Hematopoietic multipotent progenitor cell treated with erythropoietin and hydrocortisone succinate and interleukin-3 and kit ligand, for 8 days (in vitro differentiated cells): ENCODE measurements at places on chromosomes 4 and X.

DNA sequence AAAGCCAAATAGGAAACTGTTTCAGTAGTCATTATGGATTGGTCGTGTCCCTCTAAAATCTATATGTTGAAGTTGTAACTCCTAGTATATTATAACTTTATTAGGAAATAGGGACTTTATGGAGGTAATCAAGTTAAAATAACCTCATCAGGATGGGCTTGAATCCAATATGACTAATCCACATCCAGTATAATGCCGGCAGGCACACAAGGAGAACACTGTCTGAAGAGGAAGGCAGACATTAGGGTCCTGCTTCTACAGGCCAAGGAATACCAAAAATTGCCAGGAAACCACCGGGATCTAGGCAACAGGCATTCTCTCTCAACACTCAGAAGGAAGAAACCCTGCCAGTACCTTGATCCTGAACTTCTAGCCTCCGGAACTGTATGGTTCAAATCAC is 130.3 kb downstream of the ATP10D start:
- DNase-seq: no peak

DNA sequence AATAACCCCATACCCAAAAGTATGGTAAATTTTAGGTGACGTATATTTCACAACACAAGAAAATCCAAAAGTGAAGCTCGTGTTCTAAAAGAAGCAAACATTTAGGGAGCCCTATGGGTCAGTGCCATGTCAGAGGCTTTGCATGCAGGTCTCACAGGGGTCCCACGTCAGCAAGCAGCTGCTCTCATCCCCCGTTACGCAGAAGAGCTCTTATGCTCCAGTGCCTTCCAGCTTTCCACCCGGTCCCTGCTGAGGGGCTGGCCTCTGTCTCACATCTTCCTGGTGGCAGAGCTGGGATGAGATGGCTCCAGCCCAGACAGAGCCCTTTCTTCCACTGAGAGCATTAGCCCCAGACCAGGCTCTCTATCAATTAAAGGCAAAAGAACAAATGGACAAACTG is 82.0 kb downstream of the IRF2 start:
- no peak for DNase-seq

- DNase-seq: no peak
Observed at GRCh38 chrX:103153661-103154060, 60.7 kb upstream of the NXF3 start.

DNA sequence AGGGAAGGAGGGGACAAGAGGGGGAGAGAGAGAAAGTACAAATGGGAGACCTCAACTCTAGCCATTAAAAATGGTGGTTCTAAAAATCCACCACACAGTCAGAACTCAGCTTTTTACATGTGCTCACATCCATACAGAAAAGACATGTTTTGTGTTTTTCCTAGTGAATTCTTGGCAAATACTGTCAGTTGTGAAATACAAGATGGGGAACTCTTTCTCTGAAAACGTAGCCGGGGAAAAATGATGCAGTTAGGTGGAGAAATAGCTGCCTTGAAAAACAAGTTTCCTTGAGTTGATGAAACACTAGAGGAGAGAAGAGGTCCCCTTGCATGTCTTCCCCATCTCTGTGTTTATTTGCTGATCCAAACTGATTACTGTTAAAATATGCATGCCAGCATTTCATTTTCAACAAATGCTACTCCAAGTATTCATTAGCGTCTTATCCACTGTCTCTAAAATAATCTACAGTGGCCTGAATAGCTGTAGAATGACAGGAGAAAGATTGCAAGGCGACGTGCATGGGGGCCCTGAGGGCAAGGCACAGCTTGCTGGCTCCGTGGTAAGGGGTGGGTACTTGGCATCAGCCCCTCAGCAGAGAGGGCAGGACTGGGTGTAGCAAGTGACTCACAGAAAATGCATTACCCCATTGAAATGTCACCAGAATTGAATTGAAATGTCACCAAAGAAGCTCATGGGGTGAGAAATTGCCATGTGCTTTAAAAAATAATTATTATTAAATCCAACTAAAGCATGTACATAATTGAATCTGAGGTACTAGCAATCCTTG is 48.1 kb upstream of the TBL1X start:
- no peak for DNase-seq

DNA sequence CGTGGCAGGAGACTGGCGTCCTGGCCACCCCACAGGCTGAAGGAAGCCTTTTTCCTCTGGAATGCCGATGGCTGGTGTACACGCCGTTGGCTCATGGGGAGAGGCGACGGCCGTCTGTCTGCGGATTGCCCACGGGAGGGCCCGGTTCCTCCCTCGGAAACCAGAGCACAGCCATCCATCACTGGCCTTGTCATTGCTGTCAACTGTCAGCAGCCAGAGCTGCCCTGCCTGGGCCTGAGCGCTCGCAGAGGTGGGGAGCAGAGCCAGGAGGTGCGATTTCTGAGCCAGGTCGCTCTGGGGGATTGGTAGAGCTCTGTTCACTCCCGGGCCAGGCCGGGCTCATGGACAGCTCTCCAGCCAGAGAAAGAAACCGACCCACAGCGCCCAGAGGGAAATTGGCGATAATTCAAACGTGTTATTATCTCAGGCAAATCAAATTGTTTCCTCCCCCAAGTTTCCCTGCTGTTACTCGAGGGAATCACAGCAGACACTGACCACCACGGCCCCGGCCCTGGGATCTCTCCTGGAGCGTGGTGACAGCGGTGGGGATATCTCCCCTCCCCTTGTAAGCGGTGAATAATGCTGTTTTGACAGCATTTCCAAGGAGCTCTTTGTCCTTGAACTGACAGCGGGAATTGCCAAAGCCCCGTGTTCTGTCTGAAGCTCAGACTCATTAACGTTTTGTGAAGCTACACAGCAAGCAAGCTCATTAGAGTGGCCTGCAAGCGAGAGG is 220.9 kb upstream of the PSAPL1 start:
- DNase-seq: no peak
